MG63 (cell line): ENCODE measurements at places on chromosomes 16 and 17. TPM values are rescaled to one million over a fixed set of nuclear protein-coding genes. Genes with fewer than 3 reads are reported as not detected.

DNA sequence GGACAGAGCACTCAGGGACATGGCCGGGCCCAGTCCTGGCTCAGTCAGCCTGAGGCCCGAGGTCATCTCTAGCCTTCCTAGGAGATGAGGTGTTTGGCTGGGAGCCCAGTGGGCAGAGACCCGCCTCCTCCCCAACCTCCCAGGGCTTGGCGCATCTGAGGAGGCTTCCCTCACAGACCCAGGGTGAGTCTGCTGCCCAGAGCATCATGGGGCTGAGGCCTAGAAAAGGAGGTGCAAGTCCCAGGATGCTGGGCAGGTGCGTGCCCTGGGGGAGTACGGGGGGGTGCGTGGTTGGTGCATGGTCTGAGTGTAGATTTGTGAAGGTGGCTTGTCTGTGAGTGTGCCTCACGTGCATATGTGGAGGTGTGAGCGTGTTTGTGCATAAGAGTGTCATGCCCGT is 4.7 kb downstream of the PDE6G start:
- peak; percentile 94 for DNase-seq

Gene KIF2B
- total RNA-seq: not detected in 2 replicates

DNA sequence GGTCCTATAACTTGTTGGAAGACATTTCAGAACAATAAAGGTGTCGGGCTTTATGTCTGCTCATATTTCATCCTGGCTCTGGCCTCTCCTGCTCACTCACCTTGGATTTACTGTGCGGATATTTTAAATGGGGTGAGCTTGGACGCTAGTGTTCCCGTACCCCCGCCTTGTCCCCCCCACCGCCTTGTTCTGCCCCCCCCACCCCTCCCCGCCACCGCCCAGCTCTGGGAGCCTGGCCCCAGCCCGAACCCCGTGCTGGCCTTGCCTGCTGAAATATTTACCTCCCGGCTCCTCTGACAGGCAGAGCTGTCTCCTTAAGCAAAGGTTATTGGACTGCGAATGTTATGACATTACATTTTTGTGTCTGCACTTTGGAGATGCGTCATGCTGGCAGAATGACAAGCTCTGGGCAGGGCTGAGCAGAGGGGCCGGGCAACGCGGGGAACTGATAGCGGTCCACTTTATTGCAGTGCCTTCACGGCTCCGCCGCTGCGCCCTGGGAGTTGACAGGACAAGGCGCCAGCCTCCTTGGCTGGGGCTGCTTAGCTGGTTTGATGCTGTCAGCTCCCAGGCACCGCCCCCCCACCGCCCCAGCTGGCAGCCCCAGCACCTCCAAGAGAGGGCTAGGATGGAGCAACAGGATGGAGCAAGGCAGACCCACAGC is 222.5 kb upstream of the GSE1 start:
- DNase-seq: peak; percentile 58

DNA sequence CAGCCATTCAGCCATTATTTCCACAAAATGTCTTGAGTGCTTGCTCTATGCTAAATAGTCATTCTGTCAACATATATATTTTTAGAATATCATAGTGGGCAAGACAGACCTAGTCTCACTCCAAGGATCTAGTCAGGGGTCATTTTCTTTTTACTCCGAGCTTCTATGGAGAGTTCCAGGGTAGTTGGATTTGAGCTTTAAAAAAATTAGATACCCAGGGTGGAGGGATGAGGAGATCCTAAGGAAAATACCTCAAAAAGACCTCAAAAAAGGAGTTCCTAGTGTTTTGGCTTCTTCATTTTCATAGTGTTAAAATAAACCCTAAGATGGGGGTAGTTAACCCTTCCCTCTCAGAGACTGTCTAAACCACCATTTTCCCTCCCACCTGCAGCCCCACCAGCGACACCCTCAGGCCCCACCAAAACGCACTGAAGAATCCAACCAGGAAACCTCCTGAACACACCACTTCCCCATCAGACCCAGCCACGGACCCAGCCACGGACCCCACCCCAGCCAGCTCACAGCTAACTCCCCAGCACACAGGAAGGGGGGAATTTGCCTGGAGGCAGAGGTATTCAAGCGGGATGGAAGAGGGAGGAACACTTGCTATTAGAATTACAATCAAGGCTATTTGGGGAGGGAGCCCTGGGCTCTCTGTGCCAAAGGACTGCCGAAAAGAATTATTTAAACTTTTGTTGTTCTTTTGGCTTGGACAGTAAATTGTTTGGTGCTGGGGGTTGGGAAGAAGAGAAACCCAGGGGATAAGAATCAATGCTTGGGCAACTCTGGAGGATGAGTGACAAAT is 2.2 kb downstream of the ETV4 start:
- no peak for DNase-seq

Gene ABCC6
- total RNA-seq: not detected in 2 replicates

DNA sequence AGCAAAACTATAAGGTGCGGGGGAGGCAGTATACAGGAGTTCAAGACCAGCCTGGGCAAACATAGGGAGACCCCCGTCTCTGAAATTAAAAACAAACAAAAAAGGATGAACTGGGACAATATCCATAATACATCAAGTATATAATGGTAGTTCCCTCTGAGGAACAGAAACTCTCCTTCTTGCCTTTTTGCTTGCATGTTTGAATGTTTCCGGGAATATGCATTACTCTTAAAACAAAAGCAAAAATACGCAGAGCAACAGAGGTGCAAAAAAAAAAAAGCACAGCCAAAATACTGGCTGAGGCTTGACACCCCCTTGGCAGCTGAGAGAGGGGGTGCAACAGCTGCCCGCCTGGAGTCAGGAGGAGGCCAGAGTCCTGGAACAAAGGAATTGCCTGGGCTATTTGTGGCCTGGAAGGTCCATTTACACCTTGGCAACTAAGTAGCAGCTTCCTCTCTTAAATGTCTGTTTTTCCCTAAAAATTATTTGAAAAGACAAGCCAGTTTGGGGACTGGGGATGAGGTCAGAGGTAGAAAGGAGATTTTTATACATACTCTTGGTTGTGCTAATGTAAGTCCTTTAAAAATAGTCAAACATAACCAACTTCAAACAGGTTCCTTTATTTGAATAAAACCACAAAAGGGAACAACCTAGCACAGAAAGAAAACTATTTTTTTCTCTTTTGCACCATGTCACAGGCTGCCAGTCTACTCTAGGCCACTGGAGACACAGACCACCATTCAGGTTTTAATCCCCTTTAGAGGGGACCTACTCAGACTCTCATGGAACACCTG is 19.5 kb downstream of the USP7 start:
- no peak for DNase-seq

- DNase-seq: no peak
Measured at GRCh38 chr16:46691726-46692125, 2.3 kb downstream of the ORC6 start.

Gene HP
- total RNA-seq: not detected in 2 replicates

Gene SNX20
- not detected in 2 replicates for total RNA-seq

GRCh38 chr17:35907691-35908090 is 22.9 kb downstream of the RDM1 start:
- no peak for DNase-seq

GRCh38 chr16:68147444-68147843 is 62.3 kb downstream of the NFATC3 start:
- DNase-seq: no peak

Gene SRL
- total RNA-seq: 0.03 TPM in 1 of 2 replicates, not detected in the other

DNA sequence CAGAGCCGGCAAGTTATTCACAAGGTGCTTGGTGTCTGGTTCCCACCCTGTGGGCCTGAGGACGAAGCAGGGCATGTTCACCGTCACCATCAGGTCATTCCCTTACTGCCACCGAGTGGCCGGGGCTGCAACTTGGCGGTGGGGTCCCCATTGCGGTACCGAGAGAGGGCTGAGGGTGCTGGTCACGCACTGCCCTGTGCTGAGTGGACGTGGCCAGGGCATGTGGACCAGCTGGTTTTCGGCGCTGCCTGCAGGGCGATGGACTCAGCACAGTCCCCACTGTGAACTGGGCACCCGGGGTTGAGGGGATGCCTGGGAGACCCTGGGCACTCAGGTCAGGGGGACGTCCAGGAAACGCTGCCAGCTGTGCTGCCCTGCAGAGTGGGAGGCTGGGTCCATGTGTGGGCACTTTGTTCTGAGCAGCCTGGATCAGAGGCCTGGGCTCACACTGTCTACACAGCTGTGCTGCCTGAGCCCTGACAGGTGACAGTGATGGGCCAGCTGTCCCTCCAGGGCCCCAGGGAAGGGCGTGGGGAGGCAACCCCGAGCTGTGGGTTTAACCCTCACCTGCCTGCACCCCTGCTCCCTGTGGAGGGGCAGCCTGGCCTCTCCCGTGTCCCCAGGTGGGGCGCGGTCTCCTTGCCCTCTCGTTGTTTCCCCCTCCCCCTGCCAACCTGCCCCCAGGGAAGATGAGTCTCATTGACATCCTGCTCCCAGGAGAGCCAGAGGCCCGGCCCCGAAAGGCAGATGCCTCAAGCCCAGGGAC is 39.3 kb upstream of the GNG13 start:
- no peak for DNase-seq

Gene IL21R
- 0.33 and 0.44 TPM in 2 replicates for total RNA-seq

Gene TSNAXIP1
- total RNA-seq: 1.4 TPM in 1 of 2 replicates, not detected in the other

- DNase-seq: no peak
Measured at GRCh38 chr16:16071631-16072244, 122.3 kb downstream of the ABCC1 start.

DNA sequence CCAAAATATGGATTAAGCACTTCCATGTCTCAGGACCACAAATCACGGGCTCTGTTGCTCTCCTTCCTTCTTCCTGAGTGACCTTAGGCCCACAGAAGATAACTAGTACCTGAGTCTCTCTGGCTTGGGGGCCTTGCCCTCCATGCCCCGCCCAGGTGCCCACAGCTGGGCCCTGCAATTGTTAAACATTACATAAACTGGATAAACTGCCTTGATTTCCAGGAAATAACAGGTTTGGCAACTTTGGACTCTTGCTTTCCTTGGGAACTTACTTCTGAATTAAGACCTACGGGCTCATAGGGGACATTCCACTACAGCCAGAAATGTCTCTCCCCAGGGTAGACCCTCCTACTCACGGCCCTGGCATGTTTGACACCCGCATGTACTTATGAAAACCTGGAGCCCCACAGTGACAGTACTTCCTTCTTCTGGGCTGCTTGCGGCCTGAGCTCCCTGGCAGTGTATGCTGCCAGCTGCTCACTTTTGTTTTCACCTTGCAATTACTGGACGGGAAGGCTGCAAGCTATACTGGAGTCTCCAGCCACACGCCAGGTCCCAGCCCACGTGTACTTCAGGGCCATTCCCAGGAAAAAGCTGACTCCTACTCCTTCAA is 2.3 kb upstream of the UBALD2 start:
- DNase-seq: no peak

GRCh38 chr16:72210072-72210471 is 38.1 kb upstream of the PMFBP1 start:
- DNase-seq: no peak

GRCh38 chr16:52237823-52238222 is 309.1 kb downstream of the TOX3 start:
- DNase-seq: no peak

DNA sequence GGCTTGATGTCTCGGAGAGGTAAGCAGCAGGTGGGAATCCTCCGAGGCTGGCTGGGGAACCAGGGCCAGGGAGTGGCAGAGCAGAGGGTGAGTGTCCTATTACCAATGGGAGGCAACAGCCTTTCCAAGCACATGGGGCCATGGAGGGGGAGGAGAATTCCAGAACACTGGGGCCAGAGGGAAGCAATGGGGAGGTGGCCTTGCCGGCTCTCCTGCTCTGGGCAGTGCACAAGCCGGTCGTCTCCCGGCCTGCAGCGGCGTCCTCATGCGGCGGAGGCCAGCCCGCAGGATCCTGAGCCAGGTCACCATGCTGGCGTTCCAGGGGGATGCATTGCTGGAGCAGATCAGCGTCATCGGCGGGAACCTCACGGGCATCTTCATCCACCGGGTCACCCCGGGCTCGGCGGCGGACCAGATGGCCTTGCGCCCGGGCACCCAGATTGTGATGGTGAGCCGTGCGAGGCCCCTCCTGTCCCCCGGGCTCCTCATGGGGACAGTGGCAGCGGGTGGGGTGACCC is 21.9 kb downstream of the SGSH start:
- no peak for DNase-seq

GRCh38 chr17:78141437-78142118 is 4.6 kb upstream of the C17orf99 start:
- no peak for DNase-seq

DNA sequence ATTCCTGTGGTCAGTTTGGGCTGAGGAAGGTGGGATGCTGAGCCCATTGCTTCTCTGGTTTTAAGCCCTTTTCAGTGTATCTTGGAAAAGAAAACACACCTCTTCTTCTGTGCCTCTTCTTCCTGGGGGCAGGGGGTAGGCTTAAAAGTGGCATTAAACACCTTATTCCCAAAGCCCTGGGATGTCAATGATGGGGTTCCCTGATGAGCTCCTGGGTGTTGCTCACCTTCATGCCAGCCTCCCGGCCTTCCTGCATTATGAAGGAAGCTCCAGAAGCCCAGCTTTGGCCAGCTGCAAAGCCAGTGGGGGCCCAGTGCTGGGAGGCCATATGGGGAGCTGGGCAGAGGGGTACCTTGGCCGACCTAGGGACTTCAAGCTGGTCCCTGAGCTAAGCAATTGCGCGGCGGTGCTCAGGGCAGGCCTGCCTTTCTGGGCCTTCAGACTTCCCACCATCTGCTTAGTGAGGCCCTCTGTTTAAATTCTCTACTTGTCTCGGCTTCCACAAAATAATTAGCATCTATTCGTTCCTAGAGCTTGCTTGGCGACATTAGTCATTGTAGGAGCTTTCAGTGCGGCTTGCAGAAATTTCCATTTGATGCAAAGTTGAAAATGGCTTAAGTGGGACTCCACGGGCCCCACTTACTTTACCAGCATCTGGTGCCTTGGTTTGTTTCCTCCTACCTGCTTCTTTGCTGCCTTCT is 121.7 kb upstream of the NLRP1 start:
- DNase-seq: no peak

- peak; percentile 44 for DNase-seq
Measured at GRCh38 chr17:42653179-42654124, 5.6 kb upstream of the TUBG2 start.

GRCh38 chr17:52138350-52138749 is 20.2 kb downstream of the CA10 start:
- no peak for DNase-seq

DNA sequence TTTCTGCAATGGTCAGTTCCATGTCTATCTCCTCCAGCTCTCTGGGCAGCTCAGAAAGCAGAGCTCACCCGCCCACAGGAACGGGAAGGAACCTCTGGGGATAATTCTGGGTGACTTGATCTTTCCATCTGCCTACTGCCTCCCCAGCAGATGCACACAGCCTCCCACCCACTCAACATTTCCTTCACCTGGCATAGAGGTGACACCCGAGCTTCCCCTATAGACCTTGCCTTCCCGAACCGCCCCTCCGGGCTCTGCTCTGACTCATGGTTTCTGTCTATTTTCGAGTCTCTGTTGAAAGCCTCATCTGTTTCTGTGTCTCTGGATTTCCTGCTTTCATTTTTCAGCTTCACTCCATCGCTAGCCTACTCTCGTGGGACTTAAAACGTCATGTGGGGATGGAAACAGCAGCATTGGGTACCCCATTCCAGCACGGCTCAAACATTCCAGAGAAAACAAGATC is 11.4 kb downstream of the GGA3 start:
- no peak for DNase-seq

GRCh38 chr16:75248142-75248535 is 3.3 kb downstream of the BCAR1 start:
- no peak for DNase-seq

DNA sequence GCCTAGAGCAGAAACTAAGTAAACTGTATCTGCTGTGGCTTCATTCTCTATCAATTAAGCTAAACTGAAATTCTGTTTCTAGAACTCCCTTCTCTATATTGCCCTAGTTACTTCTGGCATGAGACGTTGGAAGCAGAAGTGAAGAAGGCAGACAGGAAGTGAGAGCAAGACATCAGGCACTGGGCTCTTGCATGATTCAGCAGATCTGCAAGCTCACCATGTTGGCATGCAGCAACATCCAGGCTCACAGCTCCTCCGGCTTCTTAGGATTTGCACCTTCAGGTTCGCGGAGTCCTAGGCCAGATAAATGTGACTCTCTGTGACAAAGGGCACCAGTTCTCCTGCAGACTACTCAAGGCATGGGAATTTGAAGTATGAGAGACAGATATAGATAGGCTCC is 148.3 kb downstream of the CDH8 start:
- DNase-seq: peak; percentile 60
